Right cardiac atrium (tissue), 5 donors: ENCODE measurements at places on chromosomes 5 and 9. TPM values are rescaled to one million over a fixed set of nuclear protein-coding genes. Genes with fewer than 3 reads are reported as not detected.

- DNase-seq = no peak
Measured at GRCh38 chr5:171499611-171500010, 80.2 kb downstream of the FGF18 start.

AGXT2 gene
- total RNA-seq = not detected

- no peak for DNase-seq
Measured at GRCh38 chr5:58156973-58157701, 302.7 kb downstream of the PLK2 start.

GRCh38 chr5:1131191-1131621, 19.3 kb upstream of the SLC12A7 start:
- peak; percentile 72 for DNase-seq

DNA sequence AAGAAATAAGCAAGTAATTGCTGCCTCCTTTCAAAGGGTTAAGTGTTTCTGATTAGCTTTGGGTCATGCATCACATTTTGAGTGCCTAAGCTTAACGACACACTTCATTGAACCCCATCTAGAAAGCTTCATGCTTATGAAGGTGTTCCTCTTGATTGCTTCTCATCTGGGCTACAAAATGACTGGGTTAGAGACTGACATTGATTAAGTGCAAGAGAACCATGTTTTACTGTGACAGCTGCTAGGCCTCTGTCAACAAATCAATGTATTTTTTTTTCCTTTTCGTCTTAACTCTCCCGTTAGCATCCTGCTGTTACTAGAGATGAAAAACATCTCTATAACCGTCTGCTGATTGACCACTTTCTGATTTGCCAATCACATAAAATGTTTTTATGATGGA, 725.0 kb downstream of the TLE1 start:
- no peak for DNase-seq

GRCh38 chr9:19020886-19021455, 12.0 kb downstream of the SAXO1 start:
- DNase-seq = no peak

GRCh38 chr5:7793895-7794294, 57.0 kb downstream of the CFAP90 start:
- no peak for DNase-seq

GRCh38 chr9:122819326-122819725, 9.1 kb downstream of the PDCL start:
- DNase-seq = no peak

DNA sequence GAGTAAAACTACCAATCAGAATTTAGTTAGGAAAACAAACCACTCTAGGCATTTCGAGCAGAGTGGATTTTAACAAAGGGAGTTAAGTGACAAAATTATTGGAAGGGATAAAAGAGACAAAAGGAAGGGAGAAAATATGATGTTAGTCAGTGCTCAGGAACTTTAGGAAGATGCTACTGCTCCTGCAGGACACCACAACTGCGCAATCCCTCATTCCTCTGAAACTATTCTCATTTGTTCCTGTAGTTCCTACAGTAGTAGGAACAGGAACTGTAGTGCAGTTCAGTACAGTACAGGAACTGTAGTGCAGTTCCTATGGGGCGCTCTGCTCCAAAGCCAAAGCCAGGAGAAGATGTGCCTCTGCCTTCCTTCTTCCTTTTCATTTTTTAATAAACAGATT, 29.9 kb upstream of the MEGF10 start:
- DNase-seq = no peak

GRCh38 chr5:69497006-69497520, 4.5 kb downstream of the OCLN start:
- no peak for DNase-seq

IL5 gene
- not detected for total RNA-seq

DNA sequence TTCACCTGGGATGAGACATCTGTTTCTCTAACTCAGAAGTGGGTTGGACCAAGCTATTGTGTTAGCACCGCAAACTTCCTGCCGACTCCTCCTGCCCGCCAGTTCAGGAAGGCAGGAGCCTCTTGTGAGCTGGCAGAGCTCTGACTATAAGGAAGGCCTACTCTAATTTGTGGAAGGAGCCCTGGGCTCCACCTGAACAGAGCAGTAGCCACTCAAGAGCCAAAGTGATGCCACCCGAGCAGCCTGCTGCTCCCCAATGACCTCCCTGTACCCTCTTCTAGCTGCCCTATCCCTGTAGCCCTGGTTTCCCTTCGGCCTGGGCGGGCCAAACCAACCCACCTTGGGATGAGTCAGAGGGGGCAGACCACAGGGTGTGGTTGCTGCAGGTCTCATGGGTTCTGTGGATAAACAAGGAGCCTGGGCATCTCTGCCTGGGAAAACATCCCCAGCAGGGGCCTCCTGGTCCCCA, 81.6 kb downstream of the PSD2 start:
- no peak for DNase-seq

DNA sequence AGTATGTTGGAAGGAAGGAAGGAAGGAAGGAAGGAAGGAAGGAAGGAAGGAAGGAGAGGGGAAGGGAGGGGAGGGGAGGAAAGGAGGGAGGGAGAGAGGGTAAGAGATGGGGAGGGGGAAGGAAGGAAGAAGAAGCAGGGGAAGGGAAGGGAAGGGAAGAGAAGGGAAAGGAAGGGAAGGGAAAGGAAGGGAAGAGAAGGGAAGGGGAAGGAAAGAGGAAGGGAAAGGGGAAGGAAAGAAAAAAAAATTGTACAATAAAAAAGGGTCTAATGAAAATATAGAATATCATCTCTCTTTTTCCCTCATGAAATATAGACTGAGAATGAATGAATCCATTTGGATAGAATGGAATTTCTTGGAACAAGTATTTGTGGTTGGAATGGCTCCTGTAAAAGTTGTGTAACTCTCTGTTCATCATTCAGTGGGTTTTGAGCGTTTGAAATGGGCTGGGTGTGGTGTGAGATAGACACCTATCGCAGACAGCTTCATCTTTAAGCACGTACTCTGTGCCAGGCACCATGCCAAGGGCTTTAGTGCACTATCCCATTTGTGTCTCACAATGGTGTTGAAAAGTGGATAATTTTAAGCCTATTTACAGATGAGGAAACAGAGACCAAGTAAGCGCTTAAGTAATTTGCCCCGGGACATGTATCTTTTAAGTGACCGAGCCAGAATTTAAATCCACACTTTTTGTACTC, 11.6 kb upstream of the PAPPA start:
- DNase-seq = peak; percentile 48

DNA sequence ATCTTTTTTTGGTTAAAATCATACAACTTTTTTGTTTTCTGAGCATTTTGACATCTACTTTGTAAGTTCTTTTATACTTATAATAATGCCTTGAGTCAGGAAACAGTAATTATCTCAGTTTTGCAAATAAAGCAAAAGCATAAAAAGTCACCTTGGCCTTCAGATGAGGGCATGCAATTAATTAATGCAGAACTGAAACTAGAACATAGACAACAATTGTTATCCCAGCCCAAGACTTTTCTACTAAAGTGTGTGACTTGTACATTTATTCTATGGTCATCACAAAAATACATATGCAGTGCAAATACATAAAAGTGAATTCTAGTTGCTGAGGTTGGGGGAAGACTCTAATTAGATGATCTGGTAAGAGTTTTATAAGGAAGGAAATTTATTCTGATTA, 179.9 kb downstream of the ST8SIA4 start:
- no peak for DNase-seq

- DNase-seq = no peak
Measured at GRCh38 chr5:73763300-73764032, 137.5 kb downstream of the ARHGEF28 start.

DNA sequence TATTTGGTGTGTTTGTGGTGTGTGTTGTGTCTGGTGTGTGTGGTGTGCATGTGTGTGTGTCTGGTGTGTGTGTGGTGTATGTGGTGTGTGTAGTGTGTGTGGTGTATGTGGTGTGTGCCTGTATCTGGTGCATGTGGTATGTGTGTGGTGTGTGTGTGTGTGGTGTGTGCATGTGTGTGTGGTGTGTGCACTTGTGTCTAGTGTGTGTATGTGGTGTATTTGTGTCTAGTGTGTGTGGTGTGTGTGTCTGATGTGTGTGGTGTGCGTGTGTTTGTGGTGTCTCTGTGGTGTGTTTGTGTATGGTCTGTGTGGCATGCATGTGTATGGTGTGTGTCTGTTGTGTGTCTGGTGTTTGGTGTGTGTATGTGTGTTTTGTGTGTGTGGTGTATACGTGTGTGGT, 71.1 kb downstream of the CACNA1B start:
- DNase-seq = no peak

DNA sequence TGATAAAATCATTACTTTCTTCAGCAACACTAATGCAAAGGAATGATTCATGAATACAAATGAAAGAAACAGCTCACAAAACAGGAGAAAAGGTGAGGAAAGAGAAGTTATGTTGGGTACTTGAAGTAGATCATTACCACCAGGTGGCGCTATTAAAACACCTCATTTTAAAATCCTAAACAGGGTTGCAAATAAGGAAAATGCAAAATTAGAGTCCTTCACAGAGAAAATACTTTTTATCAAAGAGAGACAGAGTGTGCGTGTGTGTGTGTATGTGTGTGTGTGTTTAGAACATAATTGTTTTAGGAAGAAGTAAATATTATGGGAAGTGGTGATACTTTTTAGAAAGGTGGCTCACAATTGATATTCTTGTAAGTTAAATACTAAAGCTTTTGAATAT, 49.5 kb upstream of the CD180 start:
- DNase-seq = no peak

NR5A1 gene
- not detected for total RNA-seq

PIP5KL1 gene
- not detected for total RNA-seq

DNA sequence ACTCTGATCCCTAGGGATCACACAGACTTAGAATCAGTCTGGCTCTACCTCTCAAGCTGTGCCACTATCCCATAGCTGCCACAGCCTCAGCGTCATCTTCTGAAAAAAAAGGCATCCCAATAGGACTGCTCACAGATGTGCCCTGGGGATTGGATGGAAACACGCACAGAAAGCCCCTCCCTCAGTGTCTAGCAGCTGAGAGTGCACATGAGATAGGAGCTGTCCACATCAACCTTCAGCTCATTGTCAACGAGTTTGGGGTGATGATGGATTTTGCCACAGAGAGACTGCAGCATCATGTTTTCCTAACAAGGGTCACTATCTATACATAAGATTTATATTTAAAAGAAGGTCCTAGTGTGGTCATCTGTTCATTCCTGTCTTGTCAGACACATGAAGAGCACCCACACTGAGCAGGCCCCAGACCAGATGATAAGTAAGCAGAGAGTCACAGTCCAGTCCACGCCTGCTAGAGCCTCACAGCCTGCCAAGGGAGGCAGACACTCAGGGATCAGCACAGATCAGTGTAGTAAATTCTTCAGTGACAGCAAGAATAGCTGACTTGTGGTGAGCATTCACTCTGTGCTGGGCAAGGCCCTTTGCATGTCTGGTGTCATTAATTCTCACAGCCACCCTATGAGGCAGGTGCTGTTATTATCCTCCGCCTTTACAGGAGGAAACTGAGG, 25.8 kb downstream of the AFAP1L1 start:
- DNase-seq = no peak

N4BP3 gene
- total RNA-seq = 0.54 TPM
